ENCODE measurements at places on chromosomes 2 and 18.

GRCh38 chr2:64350996-64351395 lies 103.0 kb upstream of the LGALSL start:
- DNase-seq: no peak

DNA sequence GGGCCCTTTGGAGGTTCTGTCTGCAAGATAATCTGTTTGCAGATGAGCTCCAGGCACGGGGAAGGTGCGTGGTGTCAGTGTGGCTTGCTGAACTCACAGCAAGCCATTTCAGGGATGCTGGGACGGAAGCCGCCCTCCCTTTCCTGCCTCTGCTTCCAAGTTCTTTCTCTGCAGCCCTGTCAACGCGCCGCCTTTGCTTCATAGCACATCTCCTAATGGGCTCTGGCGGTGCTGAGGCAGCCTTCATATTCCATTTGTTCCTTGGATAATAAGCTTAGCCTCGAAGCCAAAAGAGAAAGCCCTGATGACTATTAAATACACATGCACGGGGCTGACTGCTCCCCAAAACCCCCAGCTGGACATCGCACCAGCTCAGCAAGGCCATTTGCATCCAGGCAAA lies 81.7 kb upstream of the TAF1B start:
- DNase-seq: no peak

- no peak for DNase-seq
Observed at GRCh38 chr2:179842498-179843153, 18.8 kb downstream of the ZNF385B start.

DNA sequence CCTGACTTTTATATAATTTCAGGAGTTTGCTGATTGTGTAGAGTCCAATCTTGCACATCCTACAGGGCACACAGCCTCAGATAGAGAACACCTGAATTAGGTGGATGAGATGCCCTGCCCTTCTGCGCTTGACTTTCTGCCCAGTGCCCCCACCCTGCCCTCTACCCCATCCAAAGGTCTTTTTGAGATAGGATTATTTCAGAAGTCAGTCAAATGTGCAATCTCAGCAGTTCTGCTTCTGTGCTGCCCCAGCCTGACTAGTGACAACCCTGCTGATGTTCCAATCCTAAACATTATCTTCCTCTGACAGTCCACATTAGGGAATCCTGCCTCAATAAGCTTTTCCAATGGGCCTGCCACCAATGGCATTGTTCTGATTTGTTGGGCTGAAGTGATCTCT lies 411.5 kb downstream of the TGIF1 start:
- DNase-seq: no peak

All from stimulated activated CD4-positive, alpha-beta T cell treated with anti-CD3 and anti-CD28 coated beads, Interleukin-1b, Interleukin-23, amount 100 ng/mL, for 1 hour (primary cell).